ENCODE measurements at places on chromosomes 2 and 18. TPM values are rescaled to one million over a fixed set of nuclear protein-coding genes. Genes with fewer than 3 reads are reported as not detected.

DNA sequence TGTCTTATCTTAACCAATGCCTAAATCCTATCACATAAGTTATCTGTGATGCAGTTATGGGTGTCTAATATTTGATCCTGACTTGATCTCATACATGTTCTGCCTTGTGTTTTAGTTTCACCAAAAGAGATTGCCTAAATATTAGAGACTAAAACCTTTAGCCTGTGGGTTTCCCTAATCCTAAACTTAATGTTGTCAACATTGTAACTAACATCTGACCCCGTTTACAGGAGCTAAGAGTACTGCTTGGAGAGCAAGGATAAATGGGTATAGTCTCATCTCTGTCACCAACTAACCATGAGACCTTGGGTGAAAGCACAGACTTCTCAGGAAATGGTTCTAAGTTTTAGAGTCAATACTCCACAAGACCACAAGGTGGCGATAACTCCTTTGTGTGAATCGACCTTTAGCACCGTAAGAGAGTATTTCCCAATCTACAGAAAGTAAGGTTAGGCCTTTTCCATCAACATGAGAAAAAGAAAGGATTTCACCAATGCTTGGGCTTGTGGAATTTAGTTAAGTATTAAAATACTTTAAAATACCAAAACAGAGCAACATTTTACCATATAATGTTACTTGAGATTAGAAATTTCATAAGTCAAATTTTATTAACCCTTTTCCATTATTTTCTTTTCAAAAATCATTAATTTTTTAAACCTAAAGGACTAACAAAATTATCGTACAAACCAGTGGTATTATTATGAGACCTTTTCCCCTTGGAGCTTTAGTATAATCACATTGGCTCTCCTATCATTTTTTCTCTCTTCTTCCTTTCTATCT is 60.5 kb downstream of the G6PC2 start:
- no peaks in the 10 kb centered on the region for H3K36me3 ChIP-seq
- no peak for DNase-seq
- H3K4me1 ChIP-seq = peaks cover 18% of the 10 kb centered on the region
- peaks cover 5% of the 10 kb centered on the region for H3K27me3 ChIP-seq
- no peak overlapping the region for H3K27ac ChIP-seq
- H3K4me3 ChIP-seq = no peak overlapping the region

DNA sequence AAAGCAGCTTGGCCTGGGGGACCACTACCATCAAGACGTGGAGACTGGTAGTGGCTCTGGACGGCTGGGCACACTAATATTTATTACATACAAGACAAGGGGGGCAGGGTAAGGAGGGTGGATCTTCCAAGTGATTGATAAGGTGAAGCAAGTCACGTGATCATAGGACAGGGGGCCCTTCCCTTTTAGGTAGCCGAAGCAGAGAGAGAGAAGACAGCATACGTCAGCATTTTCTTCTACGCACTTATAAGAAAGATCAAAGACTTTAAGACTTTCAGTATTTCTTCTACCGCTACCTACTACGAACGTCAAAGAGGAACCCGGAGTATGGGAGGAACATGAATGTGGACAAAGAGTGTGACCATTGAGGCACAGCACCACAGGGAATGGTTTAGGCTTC is 307.9 kb downstream of the RPIA start:
- DNase-seq = no peak
- H3K27ac ChIP-seq = no peak overlapping the region
- peaks cover 2% of the 10 kb centered on the region for H3K27me3 ChIP-seq
- H3K4me1 ChIP-seq = no peaks in the 10 kb centered on the region
- no peak overlapping the region for H3K4me3 ChIP-seq
- no peaks in the 10 kb centered on the region for H3K36me3 ChIP-seq

Gene PSD4
- total RNA-seq = 261 TPM

- DNase-seq = no peak
- H3K4me3 ChIP-seq = no peak overlapping the region
- H3K27me3 ChIP-seq = peaks cover 32% of the 10 kb centered on the region
- H3K36me3 ChIP-seq = no peaks in the 10 kb centered on the region
- no peaks in the 10 kb centered on the region for H3K4me1 ChIP-seq
These were observed 142.4 kb upstream of the RBBP8 start for GRCh38 chr18:22790545-22791309.

Data from activated CD4-positive, alpha-beta memory T cell treated with anti-CD3 and anti-CD28 coated beads, Interleukin-2, amount 10 ng/mL, durations not matched to agents 7 days and 5 days (primary cell).